ENCODE measurements at places on chromosomes 1 and 21.

DNA sequence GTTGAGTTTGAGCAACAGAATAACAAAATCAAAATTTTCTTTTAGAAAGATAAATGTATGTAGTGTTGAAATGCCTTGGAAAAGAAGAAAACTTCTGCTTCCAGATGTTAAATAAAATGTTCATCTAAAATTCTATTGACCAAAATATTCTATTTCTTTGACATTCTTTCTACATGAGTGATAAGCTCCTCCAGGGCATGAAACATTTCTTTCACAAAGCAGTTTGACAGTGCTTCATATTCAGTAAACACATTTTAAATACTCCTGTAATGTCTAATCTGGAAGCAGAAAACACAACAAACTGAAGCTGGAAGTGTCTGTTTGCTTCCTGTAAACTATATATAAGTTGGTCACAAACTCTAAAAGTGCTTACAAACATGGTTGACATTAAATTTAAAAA lies 61.5 kb downstream of the RGS21 start:
- DNase-seq: no peak

DNA sequence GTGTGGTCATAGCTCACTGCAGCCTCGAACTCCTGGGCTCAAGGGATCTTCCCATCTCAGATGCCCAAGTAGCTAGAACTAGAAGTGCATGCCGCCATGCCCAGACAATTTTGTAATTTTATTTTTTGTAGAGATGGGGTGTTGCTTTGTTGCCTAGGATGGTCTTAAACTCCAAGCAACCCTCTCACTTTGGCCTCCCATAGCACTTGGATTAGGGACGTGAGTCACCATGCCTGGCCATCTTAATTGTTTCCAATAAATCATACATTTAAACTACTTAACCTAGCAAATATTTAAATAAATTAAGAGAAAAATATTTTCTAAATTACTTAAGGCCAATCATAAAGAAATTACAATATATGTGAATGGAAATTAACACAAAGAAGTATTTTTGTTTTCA lies 35.1 kb upstream of the ADGRL4 start:
- no peak for DNase-seq

DNA sequence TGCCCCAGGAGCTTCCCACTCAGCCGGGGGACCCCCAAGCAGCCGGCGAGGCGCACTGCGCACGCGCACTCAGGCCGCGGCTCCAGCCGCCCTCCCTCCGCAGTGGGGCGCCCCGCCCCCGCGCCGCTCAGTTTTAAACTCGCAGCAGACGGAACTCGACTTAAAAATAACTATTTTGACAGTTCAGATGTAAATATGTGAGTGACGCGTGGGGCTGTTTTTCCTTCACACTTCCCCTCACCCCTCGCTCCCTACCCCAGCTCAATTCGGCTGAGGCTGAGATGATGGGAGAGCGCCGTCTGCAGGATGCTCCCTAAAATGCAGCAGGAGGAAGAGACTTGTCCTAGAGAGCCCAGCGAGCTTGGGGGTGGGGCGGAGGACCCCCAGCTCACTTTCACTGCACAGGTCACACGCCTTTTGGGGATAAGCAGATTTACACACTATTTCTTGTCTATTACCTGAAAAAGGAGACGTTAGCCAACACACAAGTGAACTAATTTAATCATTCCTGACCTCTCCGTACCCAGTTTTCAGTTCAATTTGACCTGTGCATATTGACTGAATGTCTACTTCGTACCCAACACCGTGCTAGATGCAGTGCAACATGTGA lies 8.9 kb upstream of the LEMD1 start:
- no peak for DNase-seq

- peak; percentile 90 for DNase-seq
These were observed 113.6 kb downstream of the NMNAT2 start for GRCh38 chr1:183304440-183305107.

DNA sequence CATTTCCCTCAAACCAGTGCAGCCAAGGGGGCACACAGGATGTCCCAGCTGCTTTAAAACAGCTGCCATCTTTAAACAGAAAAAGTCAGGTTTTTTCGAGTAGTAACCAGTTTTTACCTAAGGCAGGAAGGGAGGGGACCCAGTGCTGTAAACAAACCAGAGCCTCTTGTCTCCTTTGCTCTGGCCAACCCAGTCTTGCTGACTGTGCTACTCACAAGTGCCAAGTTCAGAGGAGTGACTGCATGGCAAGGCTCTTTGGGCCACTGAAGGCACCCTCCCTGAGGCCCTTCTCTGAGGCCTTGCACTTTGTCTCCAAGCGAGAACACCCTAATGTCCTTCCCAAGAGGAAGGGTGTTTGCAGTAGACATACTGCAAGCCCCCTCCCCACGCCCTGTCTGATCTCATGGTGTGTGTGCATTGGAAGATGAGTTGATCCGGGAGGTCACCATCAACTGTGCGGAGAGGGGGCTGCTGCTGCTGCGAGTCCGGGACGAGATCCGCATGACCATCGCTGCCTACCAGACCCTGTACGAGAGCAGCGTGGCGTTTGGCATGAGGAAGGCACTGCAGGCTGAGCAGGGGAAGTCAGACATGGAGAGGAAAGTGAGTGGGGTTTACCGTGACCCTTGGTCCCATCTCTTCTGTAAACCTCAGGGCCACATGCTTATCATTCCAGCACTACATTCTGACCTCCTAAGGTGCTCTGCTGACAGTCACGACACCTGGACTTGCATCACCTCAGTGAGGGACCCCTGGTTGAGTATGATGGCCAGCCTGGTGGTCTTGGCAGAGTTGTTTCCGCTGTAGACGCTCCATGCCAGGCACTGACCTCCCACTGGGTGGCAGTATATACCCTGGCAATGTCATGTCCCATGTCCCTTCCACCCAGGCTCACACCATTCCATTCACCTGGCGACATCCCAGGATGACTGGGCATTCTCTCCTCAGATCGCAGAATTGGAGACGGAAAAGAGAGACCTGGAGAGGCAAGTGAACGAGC lies 4.7 kb downstream of the DNALI1 start:
- no peak for DNase-seq

Data from NCI-H2171 treated with DMSO at 0.1 percent for 48 hours (cell line).